Endothelial cell of umbilical vein (primary cell): ENCODE measurements at places on chromosomes 3 and 15. TPM values are rescaled to one million over a fixed set of nuclear protein-coding genes. Genes with fewer than 3 reads are reported as not detected.

The CYP8B1 gene
- not detected in 2 replicates for total RNA-seq

The POLQ gene
- total RNA-seq: 9.5 and 10.8 TPM in 2 replicates

The RAB6B gene
- 5.0 and 6.7 TPM in 2 replicates for total RNA-seq

The INKA1 gene
- total RNA-seq: 24.0 and 26.5 TPM in 2 replicates

- no peak for DNase-seq
- H3K27ac ChIP-seq: no peak overlapping the region
- H3K4me3 ChIP-seq: no peak overlapping the region
- peaks cover 8% of the 10 kb centered on the region for H3K27me3 ChIP-seq
- H3K36me3 ChIP-seq: no peaks in the 10 kb centered on the region
These were observed 13.0 kb upstream of the UBR1 start for GRCh38 chr15:43118829-43119228.

DNA sequence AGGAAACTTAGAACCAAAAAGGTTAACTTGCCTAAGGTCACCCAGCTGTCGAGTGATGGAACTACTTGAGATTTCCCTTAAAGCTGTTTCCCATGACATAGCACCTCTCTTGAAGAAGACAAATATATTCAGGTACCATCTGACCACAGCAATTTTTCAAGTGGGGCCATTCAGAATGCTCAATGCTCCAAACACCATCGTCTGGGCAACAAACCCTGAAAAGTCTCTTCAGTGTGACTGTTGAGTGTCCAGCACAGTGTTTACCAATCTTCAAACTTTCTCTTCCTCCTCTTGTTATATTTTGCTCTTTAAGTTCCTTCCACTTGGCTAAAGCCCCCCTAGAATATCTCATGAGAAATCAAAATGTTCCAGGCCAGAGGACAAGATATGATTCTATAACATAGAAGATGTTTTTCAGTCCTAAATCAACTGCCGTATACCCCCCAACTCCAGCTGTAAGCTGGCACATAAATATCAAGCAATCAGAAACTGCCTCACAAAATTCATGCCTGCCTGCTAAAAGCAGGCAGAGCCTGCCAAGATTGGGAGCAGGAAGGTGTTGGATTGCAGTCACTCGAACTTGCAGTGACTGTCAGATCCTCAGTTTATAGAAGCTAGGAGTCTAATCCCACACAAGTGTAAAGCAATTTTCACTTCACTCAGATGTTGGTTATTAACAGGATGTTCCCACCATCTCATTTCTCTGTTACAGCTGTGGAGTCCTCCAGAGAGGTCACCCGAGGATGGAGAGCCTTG is 230.5 kb upstream of the MRPL3 start:
- H3K27ac ChIP-seq: no peak overlapping the region
- no peak overlapping the region for H3K4me3 ChIP-seq
- H3K4me1 ChIP-seq: no peaks in the 10 kb centered on the region
- H3K27me3 ChIP-seq: no peaks in the 10 kb centered on the region

GRCh38 chr3:67977762-67978161 is 323.4 kb upstream of the SUCLG2 start:
- H3K27ac ChIP-seq: no peak overlapping the region
- H3K27me3 ChIP-seq: no peaks in the 10 kb centered on the region
- no peaks in the 10 kb centered on the region for H3K36me3 ChIP-seq
- no peak overlapping the region for H3K4me3 ChIP-seq
- H3K4me1 ChIP-seq: no peaks in the 10 kb centered on the region
